ENCODE measurements at places on chromosomes 5 and 9. TPM values are rescaled to one million over a fixed set of nuclear protein-coding genes. Genes with fewer than 3 reads are reported as not detected.

DNA sequence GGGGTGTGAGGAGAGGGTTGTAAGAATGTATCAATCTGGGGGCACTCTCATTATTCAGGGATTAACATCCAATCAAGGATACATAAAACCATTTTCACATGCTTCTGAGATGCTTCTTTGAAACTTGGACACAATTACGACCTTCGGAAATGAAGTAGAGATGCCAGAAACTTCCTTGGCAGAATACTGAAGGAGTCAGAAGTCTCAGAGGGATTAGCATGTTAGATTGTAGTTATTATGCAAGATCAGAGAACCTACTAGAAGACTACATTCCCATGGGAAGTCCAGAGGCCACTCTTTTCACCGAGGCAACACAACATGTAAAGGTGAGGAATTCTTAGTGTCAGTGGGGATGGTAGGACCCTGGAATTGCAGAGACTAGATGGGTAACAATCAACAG lies 5.1 kb upstream of the SLC22A4 start:
- H3K4me3 ChIP-seq: no peak overlapping the region
- peaks cover 5% of the 10 kb centered on the region for H3K27me3 ChIP-seq
- no peak for DNase-seq
- no peaks in the 10 kb centered on the region for H3K36me3 ChIP-seq
- no peaks in the 10 kb centered on the region for H3K4me1 ChIP-seq
- H3K27ac ChIP-seq: no peak overlapping the region

DNA sequence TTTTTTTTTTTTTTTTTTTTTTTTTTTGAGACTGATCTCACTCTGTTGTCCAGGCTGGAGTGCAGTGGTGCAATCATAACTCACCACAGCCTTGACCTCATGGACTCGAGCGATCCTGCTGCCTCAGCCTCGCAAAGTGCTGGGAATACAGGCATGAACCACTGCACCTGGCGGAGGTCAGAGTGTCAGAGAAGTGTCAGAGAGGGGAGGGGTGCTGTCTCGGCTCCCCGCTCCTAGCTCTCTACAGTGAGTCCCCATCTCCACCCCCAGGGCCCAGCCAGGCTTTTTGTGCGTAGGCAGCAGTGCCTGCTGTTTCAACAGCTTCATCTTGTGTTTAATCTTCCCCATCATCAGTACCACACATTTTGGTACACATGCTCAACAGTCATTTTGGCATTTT lies 38.3 kb downstream of the SAR1B start:
- no peaks in the 10 kb centered on the region for H3K27me3 ChIP-seq
- no peak overlapping the region for H3K27ac ChIP-seq
- no peaks in the 10 kb centered on the region for H3K4me1 ChIP-seq
- DNase-seq: no peak
- H3K36me3 ChIP-seq: no peaks in the 10 kb centered on the region
- H3K4me3 ChIP-seq: no peak overlapping the region

- H3K27ac ChIP-seq: no peak overlapping the region
- no peaks in the 10 kb centered on the region for H3K27me3 ChIP-seq
- no peak overlapping the region for H3K4me3 ChIP-seq
- DNase-seq: no peak
Observed at GRCh38 chr5:149011728-149012127, 51.1 kb downstream of the SH3TC2 start.

The SOHLH1 gene
- total RNA-seq: not detected

DNA sequence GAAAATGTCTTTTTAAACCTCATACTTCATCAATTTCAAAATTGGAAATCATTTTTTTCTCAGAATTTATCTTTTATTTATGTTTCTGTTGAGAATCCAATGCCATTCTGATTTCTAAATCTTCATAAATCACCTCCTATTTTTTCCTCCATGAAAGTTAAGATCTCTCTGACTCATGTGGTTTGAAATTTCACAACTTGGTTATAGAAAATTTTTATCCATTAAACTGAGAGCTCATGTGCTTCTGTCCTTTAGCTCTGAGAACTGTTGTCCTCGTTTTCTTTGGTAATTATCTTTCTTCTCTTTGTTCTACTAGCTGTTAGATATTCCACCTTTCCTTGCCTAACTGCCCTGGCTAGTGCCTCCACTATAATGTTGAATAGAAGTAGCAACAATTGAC lies 1.5 kb upstream of the RNF180 start:
- H3K27ac ChIP-seq: no peak overlapping the region
- H3K36me3 ChIP-seq: no peaks in the 10 kb centered on the region
- H3K27me3 ChIP-seq: peaks cover 22% of the 10 kb centered on the region
- DNase-seq: no peak
- H3K4me3 ChIP-seq: no peak overlapping the region

The IQGAP2 gene
- total RNA-seq: 15.0 TPM

DNA sequence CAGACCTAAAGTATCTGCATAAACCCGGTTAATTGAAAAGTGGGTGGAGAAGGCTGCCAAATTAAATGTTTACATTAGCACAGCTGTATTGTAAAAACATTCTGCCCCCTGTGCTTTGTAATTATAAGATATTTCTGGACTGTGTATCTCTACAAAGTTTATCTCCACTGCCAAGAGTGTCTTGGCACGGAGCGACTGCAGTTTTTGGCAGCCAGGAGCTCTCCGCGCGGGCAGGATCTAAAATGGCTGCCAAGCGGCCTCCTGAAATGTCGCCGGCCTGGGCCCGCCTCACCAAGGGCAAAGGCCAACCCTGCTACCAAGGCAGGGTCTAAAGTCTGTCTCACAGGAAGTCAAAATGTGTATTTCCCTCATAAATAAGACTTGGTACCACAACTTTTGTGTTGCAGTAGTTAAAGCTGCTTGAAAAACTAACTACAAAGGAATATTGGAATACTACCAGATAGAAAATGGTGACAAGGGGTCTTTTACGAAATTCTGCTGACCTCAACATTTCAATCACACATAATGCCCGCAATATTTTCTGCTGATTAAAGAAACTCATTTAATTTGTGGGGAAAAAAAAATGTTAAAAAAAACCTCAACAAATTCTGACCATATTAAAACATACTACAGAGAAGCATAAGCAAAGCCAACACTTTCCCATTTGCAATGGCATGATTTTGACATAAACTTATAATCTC lies 110.4 kb downstream of the NFIB start:
- no peaks in the 10 kb centered on the region for H3K27me3 ChIP-seq
- no peak overlapping the region for H3K27ac ChIP-seq
- H3K36me3 ChIP-seq: no peaks in the 10 kb centered on the region
- no peak overlapping the region for H3K4me3 ChIP-seq

The CARTPT gene
- total RNA-seq: not detected

GRCh38 chr5:83255268-83255667 lies 177.9 kb downstream of the XRCC4 start:
- H3K4me1 ChIP-seq: no peaks in the 10 kb centered on the region
- H3K27me3 ChIP-seq: no peaks in the 10 kb centered on the region
- DNase-seq: no peak
- H3K36me3 ChIP-seq: peaks cover 1% of the 10 kb centered on the region
- H3K4me3 ChIP-seq: no peak overlapping the region

The SLC28A3 gene
- not detected for total RNA-seq

All from B cell (primary cell).